GM13977 (cell line): ENCODE measurements at places on chromosomes 3 and 15.

GRCh38 chr3:10217359-10217758, 30.9 kb upstream of the TATDN2 start:
- no peak for DNase-seq

DNA sequence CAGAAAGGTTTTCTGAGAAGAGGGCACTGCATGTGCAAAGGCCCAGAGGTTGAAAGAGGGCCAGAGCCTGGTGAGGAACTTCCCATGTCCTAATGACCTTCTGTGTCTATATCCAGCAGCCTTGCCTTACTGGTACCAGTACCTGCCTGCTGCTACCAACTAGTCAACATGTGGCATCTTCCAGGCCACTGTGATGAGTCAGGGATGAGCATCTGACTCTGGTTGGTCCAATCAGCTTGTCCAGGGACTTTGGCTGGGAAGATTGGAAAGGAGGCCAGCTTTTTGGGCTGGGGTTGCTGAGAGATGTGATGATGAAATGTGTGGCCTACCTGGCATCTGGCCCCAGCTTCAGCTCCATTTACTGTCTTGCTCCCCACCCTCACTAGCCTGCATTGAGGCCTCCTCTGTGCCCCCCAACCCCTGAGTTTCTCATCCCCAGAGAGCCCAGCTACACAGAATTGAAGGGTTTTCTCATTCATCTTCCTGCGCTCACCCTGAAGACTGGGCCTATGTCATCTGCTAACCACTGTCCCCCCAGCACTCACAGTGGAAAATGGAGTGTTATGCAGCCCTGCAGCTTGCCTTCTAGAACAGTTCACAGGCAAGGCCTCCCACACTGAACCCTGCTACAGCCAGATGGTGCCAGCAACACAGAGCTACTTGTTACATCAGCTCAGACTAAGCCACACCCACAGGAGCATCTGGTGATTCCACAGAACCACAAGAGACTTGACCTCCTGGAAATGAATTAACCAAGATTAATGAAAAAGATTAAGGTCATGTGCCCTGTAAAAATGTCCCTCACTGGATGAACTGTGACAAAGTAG, 1.3 kb upstream of the TWF2 start:
- DNase-seq: no peak

GRCh38 chr15:68730471-68730919, 90.2 kb downstream of the ANP32A start:
- DNase-seq: no peak

- no peak for DNase-seq
Observed at GRCh38 chr3:71924721-71925120, 139.8 kb upstream of the PROK2 start.

DNA sequence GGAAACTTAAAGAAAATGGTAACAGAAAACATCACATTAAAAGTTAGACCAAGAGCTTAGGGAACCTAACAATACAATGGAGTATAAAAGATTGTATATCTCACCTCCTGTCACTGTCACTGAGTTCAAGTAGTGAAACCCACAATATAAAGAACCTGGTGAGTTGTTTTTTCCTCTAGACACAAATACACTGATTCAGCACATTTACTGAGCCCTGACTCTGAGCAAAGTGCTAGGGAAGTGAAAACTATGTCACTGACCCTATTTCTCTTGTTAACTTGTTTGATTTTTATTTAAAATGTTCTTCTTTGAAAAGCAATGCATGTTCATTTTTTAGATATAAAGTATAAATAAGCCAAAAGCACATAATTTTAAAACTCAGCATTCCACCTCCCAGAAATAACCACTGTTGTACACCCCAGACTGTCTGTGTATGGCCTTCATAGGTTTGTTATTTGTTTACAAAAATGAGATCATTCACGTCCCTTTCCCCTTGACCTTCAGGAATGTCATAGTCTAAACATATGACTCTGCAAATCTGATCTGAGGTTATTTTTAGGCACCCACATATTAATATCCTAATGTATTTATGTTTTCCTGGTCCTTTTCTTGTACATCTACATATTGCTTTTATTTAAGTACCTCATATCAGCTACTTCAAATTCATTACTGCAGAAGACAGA, 69.2 kb upstream of the CSTA start:
- DNase-seq: peak; percentile 45

DNA sequence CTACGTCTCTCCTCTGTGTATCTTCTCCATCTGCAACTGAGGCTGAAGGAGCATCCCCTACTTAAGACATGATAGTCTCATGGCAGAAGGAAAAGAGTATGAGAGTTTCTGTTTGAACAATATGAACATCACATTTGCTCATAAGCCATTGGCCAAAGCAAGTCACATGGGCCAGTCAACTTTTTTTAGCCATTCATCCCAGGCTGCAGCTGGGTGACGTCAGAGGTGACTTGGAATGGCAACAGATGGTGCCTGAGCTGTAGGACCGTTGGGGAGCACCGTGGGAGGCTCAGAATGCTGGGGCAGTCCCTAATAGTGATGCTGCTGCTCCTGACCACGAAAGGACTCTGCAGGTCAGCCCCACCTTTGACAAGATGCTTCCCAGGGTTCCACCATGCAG, 58.7 kb downstream of the CRTC3 start:
- no peak for DNase-seq

GRCh38 chr3:37986479-37987314, 3.9 kb upstream of the VILL start:
- DNase-seq: no peak

GRCh38 chr3:178645503-178645902, 109.3 kb downstream of the KCNMB2 start:
- DNase-seq: no peak

- peak; percentile 62 for DNase-seq
Observed at GRCh38 chr15:67101911-67102598, 36.7 kb downstream of the SMAD3 start.
